ENCODE measurements at places on chromosomes 2 and 18. TPM values are rescaled to one million over a fixed set of nuclear protein-coding genes. Genes with fewer than 3 reads are reported as not detected.

TRAF3IP1 gene
- total RNA-seq: 7.4 TPM

- no peak for DNase-seq
Observed at GRCh38 chr2:144310889-144311608, 208.9 kb downstream of the ZEB2 start.

RIT2 gene
- 5.1 TPM for total RNA-seq

GRCh38 chr2:7840651-7841380, 841.0 kb upstream of the ID2 start:
- DNase-seq: peak; percentile 43

GRCh38 chr2:190365499-190366204, 22.3 kb downstream of the INPP1 start:
- no peak for DNase-seq

GRCh38 chr2:47203995-47204394, 48.9 kb upstream of the STPG4 start:
- no peak for DNase-seq

- peak; percentile 87 for DNase-seq
Observed at GRCh38 chr18:40868110-40868858, 1086.8 kb upstream of the PIK3C3 start.

SPATS2L gene
- total RNA-seq: 68.1 TPM

MEP1B gene
- total RNA-seq: not detected

GRCh38 chr2:15943378-15944280, 3.3 kb downstream of the MYCN start:
- peak; percentile 25 for DNase-seq

GRCh38 chr2:10043256-10043905, at the start of gene KLF11:
Gene KLF11 (plus strand): TSS chr2:10043550. CDS start chr2:10043717, 167 bp downstream.
- DNase-seq: peak; percentile 69

GRHL1 gene
- 0.25 TPM for total RNA-seq

DNA sequence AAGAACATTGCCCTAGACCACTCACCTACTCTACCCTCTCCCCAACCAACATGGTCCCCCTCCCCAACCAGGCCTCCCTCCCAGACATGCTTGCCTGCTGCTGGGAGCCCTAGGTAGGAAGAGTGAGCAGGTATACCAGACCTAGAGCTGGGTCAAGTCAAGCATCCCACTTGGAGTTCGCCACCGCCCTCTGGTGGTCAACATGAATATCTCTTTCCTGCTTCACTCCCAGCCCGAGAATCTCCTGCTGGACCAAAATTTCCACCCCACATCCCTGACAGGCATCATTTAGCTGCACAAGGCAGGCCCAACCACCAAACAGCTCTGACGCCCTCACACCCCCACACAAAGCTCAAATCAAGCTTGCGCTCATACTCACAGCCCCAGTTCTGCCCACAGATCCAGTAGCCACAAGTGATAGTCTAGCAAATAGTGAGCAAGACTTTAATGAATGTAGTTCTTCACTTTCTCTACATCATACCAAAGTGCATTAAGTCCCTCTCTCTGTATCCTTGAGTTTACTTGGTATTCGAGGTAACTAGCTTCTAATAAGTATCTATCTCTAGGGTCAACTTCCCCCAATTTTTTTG, 116.0 kb downstream of the TNS1 start:
- DNase-seq: peak; percentile 61

DNA sequence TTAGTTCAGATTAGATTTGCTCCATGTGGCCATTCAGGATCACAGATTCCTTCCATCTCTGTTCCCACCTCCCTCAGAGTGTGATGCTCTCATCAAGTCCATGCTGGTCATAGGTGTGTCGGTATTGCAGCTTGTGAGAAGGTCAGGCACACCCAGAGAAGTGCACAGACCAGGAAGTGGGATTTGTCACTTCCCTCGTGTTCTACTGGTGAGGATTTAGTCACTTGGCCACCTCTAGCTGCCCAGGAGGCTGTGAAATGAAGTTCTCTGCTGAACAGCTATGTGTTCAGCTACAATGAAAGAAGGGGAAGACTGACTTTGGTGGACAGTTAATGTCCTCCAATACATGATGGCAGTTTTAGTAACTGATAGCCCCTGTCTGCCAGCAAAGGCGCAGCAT, 3.5 kb upstream of the LANCL1 start:
- DNase-seq: no peak

- DNase-seq: no peak
Observed at GRCh38 chr2:133334923-133335322, 233.3 kb downstream of the NCKAP5 start.

GRCh38 chr2:66866331-66867062, 431.6 kb downstream of the MEIS1 start:
- DNase-seq: no peak

DNA sequence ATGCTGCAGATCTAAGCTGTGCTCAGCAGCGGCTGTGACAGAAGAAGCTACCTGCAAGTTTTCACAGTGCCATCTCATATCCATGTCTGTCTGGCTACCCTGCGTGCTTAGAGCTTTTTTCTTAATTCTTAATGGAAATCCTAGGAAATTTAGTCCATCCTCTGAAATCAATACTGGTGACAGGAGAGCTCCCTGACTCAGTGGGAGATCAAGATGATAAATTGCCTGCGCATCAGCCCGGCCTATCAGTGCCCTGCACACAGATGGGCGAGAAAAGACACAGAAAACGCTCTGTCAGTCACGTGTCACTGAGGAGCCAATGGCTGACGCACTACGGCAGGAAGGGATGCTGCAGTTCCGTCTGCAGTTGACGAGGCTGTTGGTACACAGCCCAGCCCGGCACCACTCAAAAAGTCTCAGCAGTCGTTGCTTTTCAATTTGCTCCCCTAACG, 819.6 kb upstream of the FSHR start:
- DNase-seq: peak; percentile 77

ESPNL gene
- not detected for total RNA-seq

NDUFV2 gene
- 236 TPM for total RNA-seq

DNA sequence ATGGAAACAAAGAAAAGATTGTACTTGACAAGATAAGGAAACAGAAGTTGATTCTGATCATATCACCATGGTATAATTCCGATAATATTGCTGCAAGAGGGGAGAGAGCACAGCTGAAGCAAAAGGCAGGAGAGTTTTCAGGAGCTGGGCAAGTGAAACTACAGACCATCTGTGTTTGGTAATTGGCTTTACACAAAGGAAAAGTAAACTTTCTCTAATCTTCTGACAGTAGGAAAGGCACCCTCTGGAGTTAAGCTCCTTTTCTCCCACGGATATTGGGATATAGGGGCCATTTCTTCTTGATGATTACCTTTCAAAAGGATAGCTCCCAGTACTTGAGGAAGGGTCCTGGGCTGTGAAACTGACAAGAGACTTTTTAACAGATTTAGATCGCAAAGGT, 29.9 kb upstream of the REG3A start:
- DNase-seq: no peak

GRCh38 chr2:68907232-68907919, 36.2 kb upstream of the BMP10 start:
- DNase-seq: no peak

- no peak for DNase-seq
Observed at GRCh38 chr18:49030138-49030537, 79.4 kb upstream of the SMAD7 start.

TLX2 gene
- not detected for total RNA-seq

- no peak for DNase-seq
Observed at GRCh38 chr18:77012806-77013541, 119.6 kb downstream of the MBP start.

GRCh38 chr2:196677404-196677803, 37.9 kb downstream of the CCDC150 start:
- peak; percentile 24 for DNase-seq

GRCh38 chr18:10318691-10318970, 135.8 kb upstream of the APCDD1 start:
- DNase-seq: no peak

GRCh38 chr2:2107141-2107540, 223.9 kb downstream of the MYT1L start:
- no peak for DNase-seq

GRCh38 chr18:3449512-3450011, 410 bp upstream of the TGIF1 start:
- no peak for DNase-seq

DSG2 gene
- 26.4 TPM for total RNA-seq

DNA sequence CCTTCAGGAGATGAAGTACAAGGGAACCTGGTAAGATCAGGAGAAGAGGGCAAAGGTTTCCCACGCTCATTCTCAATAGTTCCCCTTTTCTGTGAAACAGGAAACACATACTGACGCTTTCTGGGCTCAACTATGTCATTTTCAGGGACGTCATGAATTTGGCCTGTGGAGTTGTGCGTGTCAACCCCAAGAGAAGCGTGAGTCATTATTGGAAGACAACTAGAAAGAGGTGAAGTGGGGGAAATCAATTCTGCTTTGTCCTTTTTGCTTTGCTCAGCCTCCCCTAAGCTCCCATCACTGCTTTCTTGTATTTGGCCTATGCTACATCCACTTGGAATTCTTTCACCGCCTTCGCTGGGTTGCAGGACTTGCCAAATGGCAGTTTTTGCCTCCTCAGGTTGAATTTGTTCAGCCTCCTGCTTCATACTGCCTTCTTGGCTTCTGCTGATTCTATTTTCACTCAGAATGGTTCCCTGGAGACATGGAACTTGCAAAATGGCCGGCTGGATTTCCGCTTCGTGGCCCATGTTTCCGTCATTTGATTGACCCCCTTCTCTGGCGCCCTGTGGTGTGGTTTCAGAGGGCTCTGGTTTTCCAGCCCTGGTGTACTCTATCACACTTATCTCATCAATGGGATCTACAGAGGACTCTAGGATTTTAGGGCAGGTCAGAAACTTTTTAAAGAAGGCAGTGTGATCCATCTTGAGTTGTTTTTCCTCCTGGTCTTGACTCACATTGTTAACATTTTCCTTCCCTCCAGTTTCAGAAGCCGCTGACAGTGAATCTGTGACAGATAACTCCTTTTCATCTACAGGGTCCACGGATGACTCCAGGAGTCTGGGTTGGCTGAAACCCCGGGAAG, 93.3 kb downstream of the ALPK2 start:
- DNase-seq: no peak

- no peak for DNase-seq
Observed at GRCh38 chr18:58977223-58977622, 112.5 kb downstream of the ZNF532 start.

DNA sequence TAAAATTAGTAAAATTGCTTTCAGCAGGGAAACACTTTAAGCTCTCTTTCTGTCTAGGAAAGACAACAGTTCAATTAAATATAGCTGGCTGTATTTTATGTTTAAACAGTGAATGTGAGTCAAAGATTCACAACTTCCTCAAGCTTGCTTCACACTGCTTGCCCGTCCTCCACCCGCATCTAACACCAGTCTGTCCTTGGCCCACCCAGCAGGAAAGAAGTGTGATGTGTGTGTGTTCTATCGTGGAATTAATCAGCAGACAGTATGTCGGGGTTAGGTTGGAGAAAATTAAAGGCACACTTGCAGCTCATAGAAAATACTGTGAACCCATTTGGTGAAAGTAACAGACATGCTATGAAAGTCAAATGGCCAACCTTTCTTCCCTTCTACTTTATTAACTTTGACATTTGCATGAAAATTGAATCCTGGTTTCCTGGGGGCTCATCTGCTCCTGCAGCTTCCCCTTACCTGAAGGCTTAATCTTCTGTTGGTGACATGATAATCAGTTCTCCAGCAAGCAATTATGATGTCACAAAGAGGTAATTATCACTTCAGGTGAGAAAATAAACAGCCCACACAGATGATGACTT, 182.0 kb downstream of the UXS1 start:
- DNase-seq: no peak

- DNase-seq: no peak
Observed at GRCh38 chr2:177010146-177010545, 202.4 kb upstream of the HNRNPA3 start.

DNA sequence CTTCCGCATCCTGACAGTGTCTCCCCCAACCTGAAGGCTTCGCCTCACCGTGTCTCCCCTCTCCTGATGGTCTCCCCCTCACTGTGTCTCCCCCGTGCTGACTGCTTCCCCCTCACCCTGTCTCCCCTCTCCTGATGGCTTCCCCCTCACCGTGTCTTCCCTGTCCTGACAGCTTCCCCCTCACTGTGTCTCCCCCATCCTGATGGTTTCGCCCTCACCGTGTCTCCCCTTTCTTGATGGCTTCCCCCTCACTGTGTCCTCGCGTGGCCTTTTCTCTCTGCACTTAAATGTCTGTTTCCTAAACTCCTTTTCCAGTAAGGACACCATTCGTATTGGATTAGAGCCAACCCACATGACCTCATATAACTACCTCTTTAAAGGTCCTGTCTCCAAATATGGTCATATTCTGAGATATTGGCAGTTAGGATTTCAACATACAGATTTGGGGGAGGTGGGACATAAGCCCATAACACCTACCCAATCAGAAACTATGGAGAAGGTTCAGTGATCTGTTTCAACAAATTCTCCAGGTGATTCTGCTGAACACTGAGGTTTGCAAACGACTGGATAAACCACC, 47.9 kb upstream of the RAB27B start:
- peak; percentile 38 for DNase-seq

UGT1A6 gene
- total RNA-seq: 2.6 TPM

LYPD6 gene
- total RNA-seq: 8.6 TPM

CCDC88A gene
- total RNA-seq: 18.7 TPM

TWIST2 gene
- 25.6 TPM for total RNA-seq

DNA sequence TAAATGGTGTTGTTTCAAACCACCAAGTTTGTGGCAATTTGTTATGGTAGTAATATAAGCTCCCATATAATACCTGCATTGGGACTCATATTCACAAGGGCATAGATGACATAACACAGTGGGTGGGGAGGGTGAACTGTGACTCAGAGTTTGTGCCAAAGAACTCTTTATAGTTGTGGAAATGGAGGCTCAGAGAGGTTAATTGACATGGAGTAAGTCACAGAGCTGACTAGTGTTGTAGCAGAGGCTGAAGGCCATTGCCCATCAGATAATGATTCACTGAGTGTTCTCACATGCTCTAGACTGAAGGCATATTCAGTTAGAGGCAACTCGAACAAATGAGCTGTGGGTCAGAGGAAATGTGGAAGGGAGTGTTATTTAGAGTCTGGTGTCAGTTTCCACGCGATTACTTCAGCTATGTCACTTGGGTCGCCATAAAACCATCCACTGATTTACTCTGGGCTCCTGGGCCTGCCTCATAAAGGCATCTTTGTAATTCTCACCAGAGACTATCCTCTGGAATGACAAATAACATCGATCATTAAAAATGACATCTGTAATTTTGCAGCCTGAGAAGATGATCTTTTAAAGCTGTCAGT, 264.7 kb downstream of the CCDC85A start:
- no peak for DNase-seq

ZNF521 gene
- 6.8 TPM for total RNA-seq

- DNase-seq: no peak
Observed at GRCh38 chr2:174493549-174494331, 6.9 kb upstream of the GPR155 start.

DNA sequence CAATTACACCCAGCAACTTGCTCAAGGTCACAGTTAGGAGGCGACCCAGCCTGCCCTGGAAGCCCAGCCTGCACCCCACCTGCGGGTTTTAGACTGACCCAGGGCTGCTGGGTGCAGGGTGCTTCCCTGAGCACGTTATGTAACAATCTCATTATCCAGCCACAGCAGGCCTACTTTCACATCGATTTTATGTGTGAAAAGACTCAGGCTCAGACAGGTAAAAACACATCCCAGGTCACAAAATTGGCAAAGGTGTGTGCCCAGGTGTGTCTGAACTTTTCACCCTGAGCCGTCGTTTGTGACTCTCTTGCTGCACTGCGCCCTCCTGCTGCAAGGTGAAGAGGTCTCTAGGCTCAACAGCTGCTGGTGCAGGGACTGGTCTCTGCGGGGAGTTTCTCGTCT, 668.2 kb upstream of the HS6ST1 start:
- DNase-seq: no peak

TFPI gene
- 90.7 TPM for total RNA-seq

All from H4 (cell line).